ENCODE measurements at places on chromosomes 7 and 10.

GRCh38 chr7:145884716-145885514, 231.7 kb upstream of the CNTNAP2 start:
- no peak for DNase-seq

GRCh38 chr10:19706904-19707303, 109.3 kb upstream of the PLXDC2 start:
- no peak for DNase-seq

DNA sequence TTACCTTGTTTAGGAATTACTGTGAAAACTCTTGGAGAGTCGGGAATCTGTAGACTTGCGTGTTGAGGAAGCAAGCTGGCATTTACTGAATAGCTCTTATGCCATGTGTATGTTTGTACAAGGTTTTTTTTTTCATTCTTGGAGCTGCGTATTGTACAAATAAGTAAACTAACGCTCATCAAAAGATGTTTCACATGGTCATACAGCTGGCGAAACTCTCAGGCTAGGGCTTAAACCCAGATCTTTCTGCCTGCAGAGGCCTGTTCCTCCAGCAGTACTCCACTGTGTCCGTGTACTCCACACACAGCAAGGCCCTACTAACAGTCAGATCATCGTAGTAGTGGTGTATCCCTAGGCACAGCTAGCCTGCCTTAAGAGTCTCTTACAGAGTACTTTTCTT, 7.4 kb downstream of the EDRF1 start:
- no peak for DNase-seq

- no peak for DNase-seq
Measured at GRCh38 chr7:31384466-31384865, 43.9 kb upstream of the NEUROD6 start.

GRCh38 chr10:103232131-103232673, 13.5 kb upstream of the RPEL1 start:
- DNase-seq = no peak

DNA sequence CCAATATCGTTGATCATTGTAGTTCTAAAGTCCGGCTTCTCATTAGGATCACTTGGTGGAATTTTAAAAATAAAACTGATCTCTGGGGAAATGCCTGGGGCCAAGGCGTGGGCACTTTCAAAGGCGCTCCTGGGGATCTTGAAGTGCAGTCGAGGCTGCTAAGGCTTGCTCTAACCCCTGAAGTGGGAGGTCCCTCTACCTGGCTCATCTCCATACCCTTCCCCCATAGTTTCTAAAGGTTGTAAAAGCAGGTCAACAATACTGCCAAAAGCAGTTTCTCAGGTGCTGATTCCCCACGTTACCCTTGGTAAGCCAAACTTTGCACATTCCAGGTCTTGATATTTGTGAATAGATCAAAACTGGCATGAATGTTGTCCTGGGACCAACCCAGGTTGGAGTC, 79.0 kb upstream of the SP8 start:
- no peak for DNase-seq

- peak; percentile 10 for DNase-seq
Measured at GRCh38 chr7:97187067-97187466, 69.6 kb downstream of the SDHAF3 start.

DNA sequence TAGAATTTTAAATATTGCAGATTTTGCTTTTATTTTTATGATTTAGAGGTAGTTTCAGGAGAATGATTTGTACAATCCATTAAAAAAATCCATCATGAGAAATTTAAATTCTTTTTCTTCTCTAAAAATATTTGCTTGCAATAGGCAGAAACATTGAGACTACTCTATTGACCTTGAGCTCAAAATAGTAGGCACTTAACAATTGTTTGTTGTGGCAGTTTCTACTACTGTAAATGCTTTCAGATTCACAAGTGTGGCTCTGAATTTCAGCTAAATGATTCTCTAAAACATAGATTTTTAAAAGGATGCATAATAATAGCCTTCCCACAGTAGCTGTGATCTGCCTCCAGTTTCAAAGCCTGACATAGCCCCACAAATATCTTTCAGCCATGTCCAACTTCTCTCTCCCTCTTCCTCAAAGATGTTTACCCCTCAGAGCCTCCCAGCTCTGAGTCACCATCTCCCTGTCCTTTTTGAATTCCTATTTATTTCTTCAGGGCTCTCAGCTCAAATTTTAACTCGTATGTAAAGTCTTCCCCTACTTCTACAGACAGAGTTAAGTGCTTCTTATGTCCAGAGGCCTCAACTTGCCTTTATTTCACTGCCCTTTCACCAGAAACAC, 160.5 kb downstream of the AOAH start:
- no peak for DNase-seq

GRCh38 chr7:87463982-87464381, 11.5 kb downstream of the ABCB4 start:
- DNase-seq = no peak

DNA sequence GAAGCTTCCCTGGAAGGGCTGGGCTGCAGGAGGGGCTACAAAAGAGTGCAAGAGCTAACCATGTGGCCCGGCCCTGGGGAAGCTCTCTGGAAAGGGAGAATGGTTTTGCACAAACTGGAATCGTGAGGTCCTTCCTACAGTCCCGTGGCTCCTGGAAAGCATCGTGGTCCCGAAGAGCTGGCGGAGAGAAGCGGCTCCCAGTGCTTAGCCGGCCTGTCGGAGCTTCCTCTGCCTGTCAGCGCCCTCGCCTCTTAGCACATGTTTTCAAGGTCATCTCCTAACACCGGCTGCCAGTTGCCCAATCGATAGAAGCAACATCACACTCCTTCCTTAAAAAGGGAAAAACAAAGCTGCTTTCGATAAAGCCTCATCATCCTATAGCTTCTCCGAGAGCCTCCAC, 42.1 kb upstream of the MGMT start:
- DNase-seq = no peak

DNA sequence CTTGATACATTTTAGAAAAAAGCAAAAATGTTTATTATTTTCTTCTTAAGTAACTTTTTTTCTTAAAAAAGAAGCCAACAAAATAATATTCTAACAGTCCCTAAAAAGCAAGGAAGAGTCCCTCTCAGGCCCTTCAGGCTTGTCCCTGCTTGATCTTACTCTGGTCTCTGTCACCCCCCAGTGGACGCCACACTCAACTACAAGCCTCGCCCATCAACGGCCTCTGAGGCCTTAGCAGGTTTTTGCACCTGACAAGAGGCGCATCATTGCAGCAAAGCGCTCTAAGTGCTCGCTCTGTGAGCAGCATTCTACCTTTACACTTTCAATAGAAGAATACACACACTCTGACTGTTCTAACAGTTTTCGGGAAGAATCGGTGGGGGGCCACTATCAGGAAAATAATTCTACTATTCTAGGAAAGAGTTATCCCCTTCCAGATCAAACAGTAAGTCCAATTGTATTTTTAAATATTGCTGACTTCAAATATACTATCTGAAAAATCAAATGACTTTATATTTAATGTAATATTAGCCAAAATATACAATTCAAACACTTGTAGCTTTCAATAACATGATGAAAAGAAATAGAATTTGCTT, 139.2 kb downstream of the USP6NL start:
- peak; percentile 18 for DNase-seq

All from non-pigmented ciliary epithelial cell (primary cell).